Stimulated activated naive CD4-positive, alpha-beta T cell treated with Interleukin-2 at 50 U/mL for 16 hours (primary cell): ENCODE measurements at places on chromosomes 2 and 18.
A peak's percentile ranks its signal among the peaks of the same experiment; 100 is the strongest.

GRCh38 chr2:159653962-159654361 is 37.6 kb upstream of the BAZ2B start:
- DNase-seq: no peak

DNA sequence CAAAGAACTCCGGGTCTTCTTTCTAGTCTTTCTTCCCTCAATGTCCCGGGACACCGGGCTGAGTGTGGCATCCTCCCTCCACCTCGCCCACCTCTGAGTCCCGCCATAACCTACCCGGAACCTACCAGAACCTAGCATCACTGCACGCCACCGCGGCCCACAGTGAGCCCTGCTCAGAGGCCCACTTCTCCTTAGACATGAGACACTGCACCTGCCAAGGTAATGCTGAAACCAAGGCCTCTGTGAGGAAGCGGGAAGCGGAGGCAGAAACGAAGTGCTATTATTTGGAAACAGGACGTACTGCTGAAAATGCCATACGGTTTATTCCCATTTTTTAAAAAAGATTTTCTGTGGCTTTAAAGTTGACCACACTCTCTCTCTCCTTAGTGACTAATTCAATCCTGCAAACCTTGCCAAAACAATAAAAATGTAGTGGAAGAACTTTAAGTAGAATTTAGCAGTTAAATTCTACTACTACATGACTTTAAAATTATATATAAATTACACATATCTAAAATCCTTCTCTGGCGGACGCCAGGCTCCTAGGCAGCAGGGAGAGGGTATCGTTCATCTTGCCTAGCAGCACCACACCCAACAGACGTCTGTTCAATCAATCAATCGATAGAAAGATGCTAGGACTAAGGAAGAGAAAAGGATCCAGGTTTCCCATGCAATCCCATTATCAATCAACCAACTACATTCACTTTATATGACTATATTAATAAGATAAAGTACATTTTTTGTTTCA is 82.0 kb downstream of the ZNF516 start:
- no peak for DNase-seq

DNA sequence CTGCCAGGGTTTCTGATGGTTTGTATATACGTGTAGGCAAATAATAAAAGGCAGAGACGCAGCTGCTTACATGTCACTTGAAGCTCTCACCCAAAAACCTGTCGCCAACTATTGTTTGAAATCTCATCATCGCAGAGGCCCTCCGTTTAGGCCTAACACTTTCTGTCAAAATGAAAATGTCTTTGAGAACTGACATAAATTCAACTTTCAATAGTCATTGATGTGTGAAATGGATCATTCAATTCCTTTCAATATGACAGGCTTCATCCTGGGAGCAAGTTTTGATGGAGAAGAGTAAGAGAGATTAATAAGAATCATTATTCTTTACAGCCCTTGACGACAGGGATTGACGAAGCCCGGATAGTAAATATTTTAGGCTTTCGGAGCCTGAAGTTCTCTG is 2.7 kb downstream of the ACTG2 start:
- no peak for DNase-seq

- DNase-seq: no peak
These were observed 12.7 kb upstream of the EFR3B start for GRCh38 chr2:25029183-25029554.

GRCh38 chr2:16626997-16627605 is 38.5 kb downstream of the CYRIA start:
- no peak for DNase-seq

GRCh38 chr2:32402091-32402490 is 45.3 kb downstream of the BIRC6 start:
- DNase-seq: no peak

DNA sequence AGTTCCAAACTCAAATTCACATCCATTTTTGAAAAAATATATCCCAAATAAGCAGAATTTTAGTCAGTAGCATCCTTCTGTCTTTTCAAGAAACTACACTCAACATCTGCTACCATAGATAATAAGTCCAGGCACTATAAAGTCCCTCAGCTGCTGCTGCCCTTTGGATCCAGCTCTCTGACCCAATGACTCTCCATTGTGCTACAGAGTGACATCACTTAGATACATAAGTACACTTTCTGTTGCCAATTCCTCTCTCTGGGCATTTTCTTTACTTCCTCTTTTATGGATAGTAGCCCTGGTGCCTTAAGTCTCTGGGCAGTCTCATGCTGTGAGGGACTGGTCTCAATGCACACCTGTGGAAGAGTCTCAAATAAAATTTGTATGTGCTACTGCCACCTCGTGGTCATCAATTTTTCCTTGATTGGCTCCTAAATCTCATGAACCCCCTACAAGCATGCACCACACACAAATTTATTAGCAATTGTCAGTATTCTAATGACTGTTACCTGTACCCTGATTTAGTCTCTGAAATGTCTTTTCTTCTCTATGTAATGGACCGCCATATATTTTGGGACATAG is 219.2 kb downstream of the LRP1B start:
- DNase-seq: no peak

- DNase-seq: no peak
These were observed 170.6 kb downstream of the FHOD3 start for GRCh38 chr18:36468161-36468560.

GRCh38 chr2:105867587-105867986 is 122.9 kb downstream of the NCK2 start:
- DNase-seq: no peak

DNA sequence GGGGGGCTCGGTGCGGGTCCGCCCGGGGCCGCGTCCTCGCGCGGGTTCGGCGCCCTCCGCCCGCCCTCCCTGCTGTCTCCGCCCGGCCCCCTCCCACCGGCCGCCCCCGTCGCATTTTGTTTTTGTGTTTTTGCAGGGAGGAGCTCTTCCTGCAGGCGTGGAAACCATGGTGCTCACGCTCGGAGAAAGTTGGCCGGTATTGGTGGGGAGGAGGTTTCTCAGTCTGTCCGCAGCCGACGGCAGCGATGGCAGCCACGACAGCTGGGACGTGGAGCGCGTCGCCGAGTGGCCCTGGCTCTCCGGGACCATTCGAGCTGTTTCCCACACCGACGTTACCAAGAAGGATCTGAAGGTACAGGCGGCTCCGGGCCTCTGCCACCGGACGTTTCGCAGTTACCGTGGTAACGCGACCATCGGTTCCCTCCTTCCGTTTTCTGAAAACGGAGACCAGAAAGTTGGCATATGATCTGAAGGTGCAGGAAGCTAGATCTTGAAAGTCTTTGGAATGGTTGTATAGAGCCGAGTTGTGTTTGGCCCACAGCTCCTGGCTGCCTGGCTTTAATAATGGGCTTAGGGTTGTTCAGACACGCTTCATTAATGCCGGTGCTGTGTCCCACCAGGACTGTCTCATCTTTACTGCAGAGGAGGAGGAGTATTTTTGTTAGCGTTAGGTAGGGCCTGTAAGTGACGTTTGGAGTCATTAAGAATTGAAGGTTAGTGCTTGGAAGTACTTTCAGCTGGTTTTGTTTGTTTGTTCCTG is 891 bp downstream of the KDM3A start:
- DNase-seq: peak; percentile 74

DNA sequence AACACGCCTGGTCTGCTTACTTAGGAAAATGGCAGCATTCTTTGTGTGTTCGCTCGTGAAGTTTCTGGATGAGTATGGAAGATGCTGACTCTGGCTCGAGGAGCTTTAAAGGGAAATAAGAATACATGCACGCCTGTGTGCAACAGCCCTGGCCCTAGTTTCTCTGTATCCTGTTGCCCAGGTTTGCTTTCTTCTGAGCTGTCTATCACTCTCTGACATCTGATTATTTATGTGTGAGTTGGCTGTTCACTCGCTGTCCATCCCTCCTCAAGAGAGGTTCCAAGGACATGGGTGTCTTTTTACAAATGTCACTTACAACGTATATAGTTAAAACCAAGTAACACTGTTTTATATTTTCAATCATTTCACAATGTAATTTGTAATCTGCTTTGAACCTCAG is 16.0 kb downstream of the SLC9A2 start:
- no peak for DNase-seq
